ENCODE measurements at places on chromosomes 6 and 20. TPM values are rescaled to one million over a fixed set of nuclear protein-coding genes. Genes with fewer than 3 reads are reported as not detected.

GRCh38 chr6:166389119-166389518 is 6.4 kb upstream of the MPC1 start:
- DNase-seq, result no peak

The SNX5 gene
- total RNA-seq, result 127 TPM

- no peak for DNase-seq
Measured at GRCh38 chr6:165183071-165183470, 126.3 kb downstream of the C6orf118 start.

- DNase-seq, result peak; percentile 48
Measured at GRCh38 chr6:167825332-167826229, 1.1 kb upstream of the AFDN start.

- DNase-seq, result no peak
Measured at GRCh38 chr6:90097356-90097755, 199.3 kb downstream of the BACH2 start.

The EMILIN3 gene
- total RNA-seq, result not detected

The SLC17A2 gene
- total RNA-seq, result not detected

DNA sequence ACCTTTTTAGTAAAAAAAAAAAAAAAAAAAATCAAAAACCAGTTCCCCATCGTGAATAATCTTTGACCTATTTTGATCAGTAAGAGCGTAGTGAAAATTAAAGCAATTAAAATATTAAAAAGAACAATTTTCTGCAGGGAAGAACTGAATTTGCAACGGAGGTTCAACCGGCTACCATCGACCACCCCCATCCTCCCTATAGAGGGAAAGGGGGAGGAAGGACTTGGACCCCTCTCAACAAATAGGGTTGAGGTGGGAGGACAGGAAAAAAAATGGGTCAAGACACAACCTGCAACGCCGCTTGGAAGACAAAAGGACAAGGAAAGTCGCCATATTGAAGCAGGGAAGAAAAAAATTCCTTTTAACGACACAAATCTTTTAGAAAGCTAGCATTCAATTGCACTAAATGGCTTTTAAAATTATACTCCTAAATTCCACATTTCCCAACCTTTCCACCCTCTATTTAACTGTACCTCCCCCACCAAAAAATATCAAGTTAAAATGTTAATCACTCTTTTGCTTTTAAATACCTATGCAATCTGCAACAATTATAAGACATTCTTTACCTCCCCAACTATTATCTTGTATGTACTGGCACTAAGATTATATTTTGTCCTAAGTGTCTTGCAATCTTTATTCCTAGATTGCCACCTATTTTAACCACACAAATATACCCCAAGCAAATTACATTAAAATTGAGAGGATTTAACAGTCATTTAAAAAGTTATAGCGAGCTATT is 1.7 kb downstream of the PPP1R10 start:
- no peak for DNase-seq

The RAET1E gene
- not detected for total RNA-seq

DNA sequence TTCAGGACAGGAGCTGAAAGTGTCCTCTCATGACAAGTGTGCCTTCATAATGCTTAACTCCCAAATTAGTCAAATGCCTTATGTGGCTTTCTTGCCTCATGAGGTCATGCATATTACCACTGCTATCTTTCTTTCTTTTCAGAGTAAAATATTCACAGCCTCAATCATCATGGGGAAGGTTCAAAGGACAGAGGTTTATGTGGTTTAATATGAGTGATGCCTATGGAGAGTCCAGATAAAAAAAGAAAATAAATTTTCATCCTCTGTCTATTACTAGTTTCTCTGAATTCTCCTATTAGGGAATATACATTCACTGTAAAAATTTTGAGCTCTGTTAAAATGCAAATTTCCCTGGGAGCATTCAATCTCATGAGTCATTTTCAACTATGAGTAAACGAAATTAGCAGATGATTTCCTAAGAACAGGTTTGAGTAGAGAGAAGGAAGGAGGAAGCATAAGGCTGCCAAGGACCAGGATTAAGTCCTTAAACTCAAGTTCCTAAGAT is 396.9 kb upstream of the ADGRB3 start:
- DNase-seq, result no peak

DNA sequence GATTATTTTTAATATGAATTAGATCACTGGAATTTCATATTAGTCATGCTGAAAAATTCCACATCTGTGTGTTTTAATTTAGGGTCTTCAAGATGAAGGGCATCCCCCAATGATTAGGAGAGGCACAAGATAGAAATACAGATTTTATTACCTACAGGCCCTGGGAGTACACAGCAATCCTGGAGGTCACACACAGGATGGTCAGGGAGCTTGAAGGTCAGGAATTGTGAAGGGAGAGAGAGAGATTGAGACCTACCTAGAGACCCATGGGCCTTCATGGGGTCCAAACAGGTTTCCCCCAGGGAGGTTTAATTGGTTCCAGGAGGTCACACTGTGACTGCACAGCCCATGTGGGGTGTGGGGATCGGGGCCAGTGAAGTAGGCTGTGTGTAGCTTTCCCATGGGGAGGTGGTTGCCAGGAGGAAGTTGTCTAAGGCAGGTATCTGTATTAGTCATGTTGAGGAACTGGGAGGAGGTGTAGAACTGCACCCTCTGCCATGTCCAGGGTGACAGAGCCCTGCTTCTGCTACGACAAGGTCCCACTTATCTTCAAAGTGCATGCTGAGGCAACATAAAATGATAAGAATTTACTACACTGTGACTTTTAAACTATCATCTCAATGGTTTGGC is 18.3 kb downstream of the SNX9 start:
- DNase-seq, result no peak

DNA sequence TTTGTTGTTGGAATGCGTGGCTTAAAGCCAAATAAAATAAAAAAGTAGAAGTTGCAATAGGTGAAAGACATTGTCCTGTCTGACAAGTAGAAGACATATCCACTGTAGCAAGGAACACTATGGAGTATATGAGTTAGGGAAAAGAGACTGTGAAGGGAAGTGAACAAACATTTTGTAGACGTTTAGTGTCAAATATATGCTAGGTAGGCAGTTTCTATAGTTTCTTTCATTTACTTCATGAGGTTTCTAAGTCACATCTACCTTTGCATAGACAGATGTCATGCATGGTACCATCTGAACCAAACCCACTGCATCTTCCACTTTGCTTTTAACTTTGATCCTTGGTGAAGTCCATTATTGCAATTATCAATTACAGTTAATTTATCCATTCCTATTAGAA is 9.9 kb downstream of the PRIM2 start:
- no peak for DNase-seq

DNA sequence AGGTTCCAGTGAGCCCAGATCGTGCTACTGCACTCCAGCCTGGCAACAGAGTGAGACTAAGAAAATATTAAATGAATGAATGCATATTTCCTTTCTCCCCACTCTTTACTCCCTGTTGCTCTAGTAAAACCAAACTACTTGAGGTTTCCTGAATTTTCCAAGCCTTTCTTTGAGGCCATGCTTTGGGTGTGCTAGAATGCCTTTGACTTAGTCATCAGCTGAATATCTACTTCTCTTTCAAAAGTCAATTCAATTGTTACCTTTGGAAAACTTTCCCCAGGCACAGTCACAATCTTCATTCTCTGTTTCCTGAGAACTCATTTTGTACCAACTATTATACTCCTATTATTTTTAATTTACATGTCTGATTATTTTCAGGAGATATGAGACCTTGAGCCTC is 27.5 kb upstream of the CEP85L start:
- DNase-seq, result no peak

- DNase-seq, result no peak
Measured at GRCh38 chr6:104653781-104654180, 205.9 kb downstream of the HACE1 start.

The BCAS1 gene
- 0.09 TPM for total RNA-seq

DNA sequence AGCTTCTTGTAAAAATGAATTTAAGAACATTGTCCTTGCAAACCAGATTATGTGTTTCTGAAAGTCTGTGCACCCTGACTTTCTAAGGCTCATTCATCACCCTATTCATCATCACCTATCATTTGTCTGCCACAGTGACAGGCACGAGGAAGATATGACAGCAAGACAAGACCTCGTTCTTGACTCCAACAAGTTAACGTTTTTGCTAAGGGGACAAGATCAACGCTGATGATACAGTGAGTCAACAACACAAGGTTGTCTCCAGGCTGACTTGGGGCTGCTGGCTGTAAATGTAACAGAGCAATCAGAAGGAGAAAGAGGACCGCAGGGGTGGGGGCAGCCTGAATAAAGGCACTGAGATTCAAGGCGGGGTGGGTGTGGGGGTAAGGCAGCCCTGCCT is 94.2 kb downstream of the FOXC1 start:
- no peak for DNase-seq

DNA sequence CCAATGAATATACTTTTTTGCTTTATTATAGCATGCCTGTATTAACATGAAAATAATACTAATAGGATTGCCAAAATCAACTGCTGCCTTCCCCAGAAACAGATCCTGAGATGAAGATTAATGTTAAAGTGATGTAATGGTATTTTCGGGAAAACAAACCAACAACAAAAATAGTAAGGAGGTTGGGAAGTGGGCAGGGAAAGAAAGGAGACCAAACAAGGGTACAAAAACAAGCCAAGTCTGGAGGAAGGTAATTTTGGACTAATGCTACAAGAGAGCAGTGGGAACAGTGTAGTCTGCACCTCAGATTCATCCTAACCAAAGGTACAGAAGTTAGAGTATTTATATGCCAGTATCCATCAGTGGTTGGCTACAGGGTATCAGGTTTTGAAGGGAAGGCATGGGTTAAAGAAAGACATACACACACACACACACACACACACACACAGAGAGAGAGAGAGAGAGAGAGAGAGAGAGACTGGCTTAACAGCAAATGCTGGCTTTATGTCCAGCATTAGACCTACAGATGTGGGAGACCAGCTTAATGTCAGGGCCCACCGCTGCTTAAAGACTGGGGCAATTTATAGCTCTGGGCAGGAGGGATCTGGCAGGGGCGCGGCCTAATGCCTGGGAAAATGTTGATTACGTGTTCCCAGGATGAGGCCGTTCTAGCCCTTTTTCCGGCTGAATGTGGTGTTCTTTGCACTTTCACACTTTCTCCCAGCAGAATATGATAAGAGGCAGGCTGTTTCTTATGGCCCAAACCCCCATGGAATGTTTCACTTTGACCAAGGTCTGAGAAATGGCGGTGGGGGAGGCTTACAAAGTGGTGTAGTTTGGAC is 3.8 kb upstream of the SLC17A1 start:
- DNase-seq, result no peak

GRCh38 chr6:148535976-148536375 is 193.3 kb downstream of the SASH1 start:
- DNase-seq, result no peak

The FRK gene
- total RNA-seq, result 0.03 TPM

GRCh38 chr6:5453546-5453945 is 192.2 kb downstream of the FARS2 start:
- no peak for DNase-seq

GRCh38 chr6:93327857-93328256 is 91.5 kb downstream of the EPHA7 start:
- no peak for DNase-seq

- no peak for DNase-seq
Measured at GRCh38 chr6:116247285-116247684, 6.6 kb downstream of the TSPYL4 start.

The RTF2 gene
- 99.8 TPM for total RNA-seq

DNA sequence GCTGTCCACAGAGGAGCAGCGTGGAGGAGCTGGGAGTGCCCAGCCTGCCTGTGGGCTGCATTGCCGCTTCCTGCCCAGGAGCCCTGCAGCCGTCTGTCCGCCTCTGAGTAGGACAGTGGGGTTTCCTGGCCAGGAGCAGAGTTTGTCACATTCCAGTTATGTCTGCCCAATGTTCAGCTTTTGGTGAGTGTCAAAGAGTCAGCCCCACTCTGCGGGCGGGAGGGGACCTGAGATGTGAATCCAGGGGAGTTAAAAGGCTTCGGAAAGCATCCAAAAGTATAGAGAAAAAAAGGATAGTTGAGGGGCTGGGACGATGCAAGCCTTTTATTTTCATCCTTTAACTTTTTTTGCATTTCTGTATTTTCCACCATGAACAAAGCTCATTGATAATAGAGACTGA is 7.2 kb upstream of the GATA5 start:
- DNase-seq, result no peak

GRCh38 chr6:170451762-170452651 is 101.1 kb downstream of the PSMB1 start:
- no peak for DNase-seq

The HLA-DRB5 gene
- total RNA-seq, result not detected

DNA sequence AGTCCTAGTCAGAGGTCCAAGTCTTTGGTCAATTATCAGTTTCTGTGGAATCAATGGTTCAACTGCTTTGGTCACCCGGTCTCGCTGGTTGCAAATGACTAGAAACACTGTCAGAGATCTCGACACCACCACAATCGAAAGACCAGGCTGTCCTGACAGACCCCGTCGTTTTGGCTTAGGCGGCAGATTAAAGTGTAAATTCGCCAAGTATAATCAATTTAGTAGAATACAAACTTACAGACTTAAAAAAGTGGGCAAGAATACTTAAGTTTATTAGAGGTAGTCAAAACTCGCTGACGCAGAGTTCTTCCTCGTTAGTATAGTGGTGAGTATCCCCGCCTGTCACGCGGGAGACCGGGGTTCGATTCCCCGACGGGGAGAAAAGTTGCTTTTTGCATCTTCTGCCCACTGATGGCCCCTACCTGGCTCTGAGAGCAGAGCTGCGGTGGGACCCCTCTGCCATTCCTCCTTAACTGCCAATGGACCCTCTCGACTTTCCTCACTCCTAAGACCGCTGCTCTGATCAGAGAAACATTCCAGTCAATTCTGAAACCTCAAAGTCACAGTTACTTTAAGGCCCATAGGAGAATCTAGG is 30.6 kb upstream of the ZNF184 start:
- DNase-seq, result peak; percentile 78

DNA sequence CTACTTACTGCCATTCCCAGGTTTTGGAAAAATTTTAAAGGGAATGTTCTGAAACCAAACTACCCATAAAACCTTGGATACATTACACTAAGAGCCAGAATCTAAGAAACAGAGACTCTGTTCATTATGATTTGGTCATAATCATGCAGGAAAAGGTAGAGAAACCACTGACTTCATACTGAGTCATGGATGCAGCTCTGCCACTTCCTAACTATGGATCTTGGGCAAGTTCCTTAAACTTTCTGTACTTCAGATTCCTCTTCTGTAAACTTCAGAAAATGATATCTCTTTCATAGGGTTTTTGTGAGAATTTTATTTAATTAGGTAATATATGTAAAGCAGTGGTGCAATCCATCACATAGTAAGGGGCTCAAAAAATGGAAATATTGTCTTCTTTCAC is 20.0 kb downstream of the PLA2G7 start:
- DNase-seq, result no peak

DNA sequence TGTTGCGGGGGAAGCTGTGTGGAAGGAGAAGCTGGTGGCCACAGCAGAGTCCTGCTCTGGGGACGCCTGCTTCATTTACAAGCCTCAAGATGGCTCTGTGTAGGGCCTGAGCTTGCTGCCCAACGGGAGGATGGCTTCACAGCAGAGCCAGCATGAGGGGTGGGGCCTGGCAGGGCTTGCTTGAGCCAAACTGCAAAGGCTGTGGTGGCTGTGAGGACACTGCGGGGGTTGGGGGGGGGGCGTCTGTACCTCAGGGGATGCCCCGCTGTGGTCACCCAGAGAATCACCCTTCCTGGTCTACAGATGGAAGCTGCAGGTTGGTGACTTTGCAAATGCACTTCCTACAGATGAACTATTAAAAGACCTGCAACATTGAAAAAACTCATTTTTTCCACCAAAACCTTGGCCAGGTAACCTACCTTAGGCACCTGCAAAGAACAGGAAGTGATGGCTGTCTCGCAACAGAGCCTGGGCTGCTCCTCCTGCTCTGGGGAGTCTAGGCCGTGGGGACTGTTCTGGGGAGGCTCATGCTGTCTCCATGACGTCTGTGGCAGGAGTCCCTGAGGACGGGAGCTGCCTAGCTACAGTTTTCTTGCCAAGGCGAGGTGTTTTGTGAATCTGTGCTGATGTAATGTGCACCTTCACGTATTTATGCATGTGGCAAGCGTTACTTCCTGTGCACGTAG is 7.3 kb downstream of the NPBWR2 start:
- DNase-seq, result no peak

Data from activated naive CD8-positive, alpha-beta T cell treated with anti-CD3 and anti-CD28 coated beads, Interleukin-2, amount 10 ng/mL, durations not matched to agents 7 days and 5 days (primary cell).